ENCODE measurements at places on chromosomes 5 and 9.

- no peak for DNase-seq
These were observed 220.8 kb downstream of the PLK2 start for GRCh38 chr5:58239045-58239444.

DNA sequence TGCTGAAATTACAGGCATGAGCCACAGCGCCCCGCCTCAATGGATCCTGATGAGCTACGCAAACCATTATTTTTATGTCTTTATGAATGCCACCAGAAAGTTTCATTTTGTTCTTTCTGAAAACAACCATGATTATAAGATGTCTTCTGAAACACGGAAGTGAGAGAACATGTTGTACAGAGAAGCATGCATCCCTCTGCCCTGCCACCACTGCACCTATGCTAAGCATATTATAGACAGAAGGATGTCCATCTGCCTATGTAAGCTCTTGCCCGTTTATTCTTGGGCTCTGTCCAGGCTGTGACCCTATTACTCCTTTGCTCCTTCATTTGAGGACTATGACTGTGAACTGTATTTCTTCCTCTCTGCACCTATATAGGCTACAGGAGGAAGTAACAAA is 74.3 kb downstream of the GRAMD2B start:
- DNase-seq, result no peak

- no peak for DNase-seq
These were observed 110.0 kb downstream of the PLPPR1 start for GRCh38 chr9:101138509-101138908.

DNA sequence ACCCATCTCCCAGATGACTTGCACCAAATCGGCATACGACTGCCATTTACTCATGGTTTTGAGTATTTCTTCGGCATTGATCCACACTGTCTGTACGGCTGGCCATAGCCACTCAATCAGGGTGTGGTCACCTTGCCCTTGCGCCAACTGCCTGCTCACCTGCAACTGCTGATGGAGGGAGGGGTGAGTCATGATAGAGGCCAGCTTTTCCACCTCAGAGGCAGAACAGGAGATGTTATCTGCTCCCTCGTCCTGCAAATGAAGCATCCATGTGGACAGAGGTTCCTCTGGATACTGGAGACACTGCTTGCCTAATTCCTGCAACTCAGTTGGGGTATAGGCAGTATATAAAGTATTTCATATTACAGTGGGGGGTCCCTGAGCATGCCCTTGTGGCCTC is 85.6 kb upstream of the ATP10B start:
- no peak for DNase-seq

DNA sequence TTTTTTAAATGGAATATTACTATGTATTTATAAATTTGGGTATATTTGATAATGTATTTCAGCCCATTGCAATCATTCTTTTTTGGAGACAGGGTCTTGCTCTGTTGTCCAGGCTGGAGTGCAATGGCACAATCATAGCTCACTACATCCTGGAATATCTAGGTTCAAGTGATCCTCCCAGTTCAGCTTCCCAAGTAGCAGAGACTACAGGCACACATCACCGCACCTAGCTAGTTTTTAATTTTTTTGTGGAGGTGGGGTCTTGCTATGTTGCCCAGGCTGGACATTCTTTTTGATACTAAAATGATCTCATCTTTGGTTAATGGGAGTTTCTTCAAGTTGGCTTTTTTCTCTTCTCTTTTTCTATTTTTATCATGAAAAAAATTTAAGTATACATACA is 91.3 kb downstream of the UNC13B start:
- DNase-seq, result no peak

DNA sequence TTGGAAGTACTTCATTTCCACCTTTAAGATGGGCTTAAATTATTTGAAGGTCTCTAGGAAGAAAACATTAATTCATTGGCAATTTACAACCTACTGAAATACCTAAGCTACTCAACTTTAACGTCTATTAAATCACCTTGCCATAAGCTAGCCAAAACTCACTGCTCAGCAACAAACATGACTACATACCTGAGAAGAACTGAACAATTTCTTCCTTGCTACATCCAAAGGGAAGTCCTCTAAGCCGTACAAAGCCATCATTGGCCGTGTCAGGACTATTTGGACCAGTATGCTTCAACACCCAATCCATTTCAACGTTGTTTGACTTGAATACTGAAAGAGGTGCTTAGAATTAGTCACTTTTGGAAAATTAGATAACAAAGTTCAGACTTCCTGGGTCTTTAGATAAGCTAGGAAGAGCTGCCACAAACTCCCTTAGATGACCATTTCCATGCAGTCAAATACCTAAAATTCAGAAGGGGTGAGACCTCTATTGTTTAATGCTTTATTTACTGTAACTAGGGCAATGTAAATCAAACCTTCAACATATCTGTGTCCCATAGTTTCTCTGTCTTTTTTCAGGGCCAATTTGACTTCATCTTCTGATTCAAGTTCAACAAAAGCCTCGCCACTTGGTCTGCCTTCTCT is 2.6 kb downstream of the HNRNPH1 start:
- no peak for DNase-seq

- DNase-seq, result no peak
These were observed 72.3 kb downstream of the GNA14 start for GRCh38 chr9:77575785-77576184.

DNA sequence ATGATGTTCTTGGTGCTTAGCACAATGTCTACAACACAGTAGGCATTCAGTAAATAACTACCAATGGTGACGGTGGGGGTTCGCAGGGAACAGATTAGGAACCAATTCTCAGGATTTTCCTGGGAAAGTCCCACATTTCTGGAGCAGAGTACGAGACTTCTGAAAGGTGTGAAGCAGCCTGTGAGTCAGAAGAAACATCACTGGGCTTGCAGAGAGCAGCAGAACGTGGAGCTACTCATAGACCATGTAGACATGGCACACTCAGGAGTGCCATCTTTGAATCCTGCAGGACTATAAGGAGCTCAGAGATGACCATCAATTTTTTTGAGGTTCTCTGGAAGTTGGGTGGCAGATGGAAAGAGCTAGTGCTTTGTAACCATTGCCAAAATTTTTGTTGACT is 106.6 kb upstream of the ANKRD55 start:
- no peak for DNase-seq

DNA sequence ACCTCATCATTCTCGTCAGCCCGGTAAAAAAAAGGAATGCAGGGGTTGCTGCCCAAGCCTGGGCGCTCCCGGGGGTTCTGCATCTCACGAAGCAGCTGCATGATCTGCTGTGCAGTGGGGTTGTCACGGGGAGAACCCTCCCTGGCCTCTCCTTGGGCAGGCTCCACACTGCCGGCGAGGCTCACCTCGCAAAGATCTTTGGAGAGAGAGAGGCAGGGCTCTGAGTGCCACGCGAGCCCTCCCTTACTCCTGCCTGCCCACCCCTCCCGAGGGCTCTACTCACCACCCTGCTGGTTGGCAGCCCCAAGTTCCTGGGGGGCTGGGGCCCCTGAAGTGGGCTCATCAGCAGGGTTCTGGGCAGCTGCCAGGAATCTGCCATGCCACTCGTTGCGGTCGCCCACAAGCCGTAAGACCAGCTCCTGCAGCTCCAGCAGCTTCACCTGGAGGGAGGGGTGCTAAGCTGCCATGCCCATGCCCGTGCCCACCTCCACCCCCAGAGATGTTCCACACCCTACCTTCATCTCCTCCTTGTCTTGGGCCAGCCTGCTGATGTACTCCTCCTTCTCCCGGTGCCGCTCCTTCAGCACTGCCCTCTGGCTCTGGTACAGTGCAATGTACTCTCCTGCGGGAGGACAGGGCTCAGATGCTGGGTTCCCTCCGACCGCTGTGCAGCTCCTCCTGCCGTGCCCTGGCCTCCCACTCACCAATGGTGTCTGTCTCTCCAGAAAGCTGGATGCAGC is 18.6 kb downstream of the GOLGA2 start:
- no peak for DNase-seq

DNA sequence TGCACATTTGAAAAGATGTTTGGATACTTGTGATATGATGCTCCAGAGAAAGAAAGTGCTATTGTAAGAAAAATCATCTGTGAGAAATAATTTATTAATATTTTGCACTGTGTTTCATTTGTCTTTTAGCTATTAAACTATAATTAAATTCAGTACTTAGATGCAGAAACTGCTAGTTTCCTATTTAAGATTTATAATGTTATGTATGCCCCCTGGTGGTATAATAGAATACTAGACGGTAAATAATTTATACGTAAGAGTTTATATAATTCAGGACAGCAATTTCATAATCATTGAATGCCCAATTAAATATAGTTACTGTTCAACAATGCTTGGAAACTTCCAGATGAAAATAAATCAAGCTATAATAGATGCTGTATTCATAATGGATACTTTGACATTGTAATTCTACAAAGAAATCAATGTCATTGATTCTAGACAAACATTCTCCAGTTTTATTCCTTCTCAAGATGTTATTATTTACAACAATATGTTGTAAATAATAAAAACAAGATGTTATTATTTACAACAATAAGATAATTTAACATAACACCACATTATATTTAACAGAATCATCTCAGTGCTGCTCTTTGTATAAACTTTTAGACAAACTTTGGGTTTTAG is 101.0 kb downstream of the TMEM232 start:
- no peak for DNase-seq

DNA sequence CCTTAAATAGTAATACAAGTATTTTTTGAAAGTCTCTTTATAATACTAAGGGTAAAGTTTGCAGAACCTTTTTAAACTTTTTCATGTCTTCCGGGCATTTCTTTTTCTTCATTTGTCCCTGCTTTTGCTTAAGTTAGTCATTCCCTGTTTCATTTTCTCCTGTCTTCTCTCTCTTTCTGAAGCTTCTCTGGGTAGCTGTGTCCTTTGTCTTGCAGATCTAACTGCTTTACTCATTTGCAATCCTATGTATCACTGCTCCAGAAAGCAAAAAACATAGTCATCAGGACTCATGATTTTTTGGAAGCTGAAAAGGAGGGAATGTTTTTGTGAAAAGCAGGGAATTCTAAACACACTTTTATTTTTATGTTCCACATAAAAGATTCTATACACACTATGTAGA is 301.7 kb downstream of the MRPS30 start:
- DNase-seq, result no peak

GRCh38 chr9:132849185-132849706 is 28.8 kb downstream of the AK8 start:
- DNase-seq, result no peak

- no peak for DNase-seq
These were observed 42.4 kb upstream of the GGTA1 start for GRCh38 chr9:121542025-121542424.

DNA sequence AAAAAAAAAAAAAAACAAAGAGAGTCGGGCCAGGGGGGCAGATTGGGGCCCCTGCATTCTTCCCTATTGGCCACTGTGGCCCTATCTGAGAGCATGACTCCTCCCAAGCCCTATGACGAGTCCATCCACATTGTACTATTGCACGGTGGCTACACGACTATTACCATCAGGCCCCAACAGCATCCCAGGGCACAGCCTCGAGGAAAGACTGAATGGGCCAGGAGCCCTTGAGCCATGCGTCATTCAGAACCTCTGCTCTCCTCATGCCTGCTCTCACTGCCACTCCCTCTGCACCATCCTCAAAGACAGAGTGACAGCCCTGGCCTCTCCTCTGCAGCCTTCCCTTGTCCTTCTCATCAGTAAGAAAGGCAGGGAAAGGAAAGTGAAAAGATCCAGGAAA is 20.2 kb upstream of the ORM1 start:
- DNase-seq, result no peak

DNA sequence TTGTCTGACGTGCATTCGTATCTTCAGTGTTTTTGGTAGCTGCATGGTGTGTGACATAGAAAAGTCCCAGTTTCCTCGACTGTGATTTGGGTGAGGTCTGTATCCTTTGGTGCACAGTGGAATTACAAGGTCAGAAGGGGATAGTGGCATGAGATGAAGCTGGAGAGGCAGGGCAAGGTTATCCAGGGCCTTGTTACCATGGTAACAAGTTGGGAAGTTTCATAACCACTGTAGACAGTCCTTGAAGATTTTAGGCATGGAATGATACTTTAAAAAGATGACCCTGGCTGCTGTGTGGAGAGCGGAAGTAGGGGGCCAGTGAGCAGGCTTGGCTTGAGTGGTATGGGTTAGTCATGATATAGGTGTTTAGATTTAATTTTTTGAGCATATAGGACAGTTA is 11.9 kb downstream of the EHMT1 start:
- no peak for DNase-seq
